Dermis blood vessel endothelial cell (primary cell): ENCODE measurements at places on chromosomes 13 and 19. TPM values are rescaled to one million over a fixed set of nuclear protein-coding genes. Genes with fewer than 3 reads are reported as not detected.

Gene ZIK1
- total RNA-seq = 5.3 and 6.1 TPM in 2 replicates

Gene LILRA1
- not detected in 2 replicates for total RNA-seq

Gene ZNF682
- total RNA-seq = 2.7 and 5.4 TPM in 2 replicates

Gene MEIOSIN
- total RNA-seq = not detected in 2 replicates

Gene VSTM1
- total RNA-seq = not detected in 2 replicates

Gene RUBCNL
- total RNA-seq = under 0.01 and 0.05 TPM in 2 replicates

Gene ARRDC5
- total RNA-seq = not detected in 2 replicates

Gene DIRAS1
- total RNA-seq = 0.23 and 0.51 TPM in 2 replicates

Gene CACNA1A
- total RNA-seq = 0.14 and 0.17 TPM in 2 replicates

Gene MISP3
- total RNA-seq = under 0.01 and 0.19 TPM in 2 replicates

Gene SHISA7
- not detected in 2 replicates for total RNA-seq

Gene TTC9B
- total RNA-seq = not detected in 2 replicates
